Fibroblast of skin of right biceps (primary cell): ENCODE measurements at places on chromosomes 6 and 20.

- DNase-seq = no peak
These were observed 306.3 kb downstream of the PHF3 start for GRCh38 chr6:63941747-63942470.

DNA sequence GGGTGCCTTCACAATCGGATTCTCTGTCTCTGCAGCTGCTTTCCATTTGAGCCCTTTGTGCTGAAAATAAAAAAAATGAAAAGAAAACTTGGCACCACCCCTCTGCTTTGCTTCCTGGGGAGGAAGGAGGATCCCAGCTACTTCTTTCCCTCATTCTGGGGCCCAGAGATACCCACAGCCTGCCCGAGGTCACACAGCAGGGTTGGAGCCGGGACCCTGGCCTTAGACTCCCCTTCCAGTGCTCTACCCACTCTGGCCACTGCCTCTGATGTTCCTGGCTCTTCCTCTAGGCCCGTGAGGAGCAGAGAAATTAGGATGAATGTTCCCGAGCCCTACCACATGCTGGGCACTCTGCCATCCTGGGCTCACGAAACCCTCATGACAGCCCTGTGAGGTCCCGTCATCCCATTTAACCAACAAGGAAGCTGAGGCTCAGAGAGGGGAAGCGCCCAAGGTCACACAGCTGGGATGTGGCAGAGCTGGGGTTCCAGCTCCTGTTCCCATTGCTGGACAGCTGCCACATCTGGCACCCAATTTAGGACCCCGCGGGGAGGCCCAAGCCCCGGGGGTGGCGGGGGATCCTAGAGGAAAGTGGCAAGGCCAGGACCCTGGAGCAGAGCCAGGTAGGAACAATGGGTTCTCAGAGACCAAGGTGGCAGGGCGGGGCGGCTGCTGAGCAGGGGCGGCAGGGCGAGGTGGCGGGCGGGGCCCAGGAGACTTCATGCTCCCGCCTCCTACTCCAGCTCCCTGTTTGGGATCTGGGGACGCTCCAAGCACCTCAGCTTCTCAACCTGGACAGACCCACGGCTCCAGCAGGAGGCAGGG lies 76.6 kb downstream of the CEBPB start:
- DNase-seq = peak; percentile 80

GRCh38 chr6:48535582-48536009 lies 424.6 kb upstream of the PTCHD4 start:
- peak; percentile 65 for DNase-seq

DNA sequence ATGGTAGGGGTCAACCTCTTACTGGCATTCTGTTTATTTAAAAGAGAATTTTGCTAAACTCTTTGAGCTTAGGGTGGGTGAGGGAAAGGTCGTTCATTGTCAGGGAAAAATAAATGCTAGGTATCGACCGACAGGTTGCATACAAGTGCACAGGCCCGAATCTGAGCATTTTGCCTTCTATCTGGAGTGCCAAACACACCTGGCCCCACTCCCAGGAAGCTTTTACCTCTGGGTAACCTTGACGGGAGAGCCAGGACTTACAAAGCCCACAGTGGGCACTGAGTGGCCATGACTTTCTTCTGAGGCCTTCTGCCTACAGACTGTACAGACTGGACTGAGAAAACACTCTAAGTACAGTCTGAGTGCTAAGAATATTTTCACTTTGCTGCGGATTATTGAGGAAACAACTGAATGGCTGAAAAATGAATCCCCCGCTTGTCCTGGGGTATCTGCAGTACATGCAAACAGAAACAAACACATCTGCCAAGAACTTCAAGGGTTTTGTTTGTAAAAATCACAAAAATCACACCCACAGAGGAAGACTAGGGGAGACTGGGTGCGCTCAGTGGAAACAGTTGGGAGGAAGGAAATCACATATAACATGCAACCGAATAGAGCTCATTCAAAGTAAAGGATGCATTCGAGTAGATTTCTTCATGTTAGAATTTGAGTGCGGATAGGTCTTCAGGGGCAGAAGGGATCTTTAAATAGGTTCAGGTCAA lies 152.8 kb downstream of the NFATC2 start:
- no peak for DNase-seq

DNA sequence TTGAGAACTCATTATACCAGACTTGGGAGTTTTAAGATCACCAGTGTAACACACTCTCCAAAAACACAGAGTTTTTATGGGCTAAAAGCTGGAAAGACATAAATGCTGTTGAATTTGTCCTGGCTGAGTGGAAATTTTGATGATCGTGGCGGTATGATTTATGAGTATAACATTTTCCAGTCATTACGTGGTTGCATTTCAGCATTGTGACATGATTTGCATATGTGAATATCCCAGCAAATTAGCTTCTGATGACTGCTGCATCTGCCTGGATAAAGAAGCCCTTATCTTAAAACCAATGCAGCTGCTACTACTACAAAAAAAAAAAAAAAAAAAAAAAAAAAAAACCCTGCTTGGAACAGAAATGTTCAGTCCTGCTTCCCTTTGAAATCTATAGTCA lies 850.9 kb downstream of the TFAP2A start:
- peak; percentile 59 for DNase-seq

DNA sequence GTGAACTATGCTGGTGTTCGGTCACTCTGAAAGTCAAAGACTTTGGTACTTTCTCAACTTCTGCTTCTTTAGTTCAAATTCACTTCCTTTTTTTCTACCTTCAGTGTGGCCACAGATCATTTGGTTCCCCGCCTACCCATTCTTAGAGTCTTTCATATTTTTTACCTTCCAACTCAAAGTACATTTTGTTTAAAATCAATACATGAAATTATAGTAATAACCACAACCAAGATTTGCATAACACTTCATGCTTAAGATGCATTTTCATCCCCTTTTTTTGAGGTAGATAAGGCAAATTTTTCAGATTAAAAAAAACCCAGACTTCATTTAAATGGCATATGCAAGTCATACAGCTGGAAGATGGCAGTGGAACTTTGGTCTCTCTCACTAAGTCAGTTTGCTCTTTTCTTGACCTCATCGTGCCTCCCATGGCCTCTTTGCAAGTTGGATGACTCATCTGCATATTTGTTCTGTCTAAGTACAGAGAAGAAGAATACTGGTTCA lies 11.9 kb upstream of the CNR1 start:
- no peak for DNase-seq

GRCh38 chr20:6673071-6673470 lies 94.4 kb upstream of the BMP2 start:
- DNase-seq = no peak

DNA sequence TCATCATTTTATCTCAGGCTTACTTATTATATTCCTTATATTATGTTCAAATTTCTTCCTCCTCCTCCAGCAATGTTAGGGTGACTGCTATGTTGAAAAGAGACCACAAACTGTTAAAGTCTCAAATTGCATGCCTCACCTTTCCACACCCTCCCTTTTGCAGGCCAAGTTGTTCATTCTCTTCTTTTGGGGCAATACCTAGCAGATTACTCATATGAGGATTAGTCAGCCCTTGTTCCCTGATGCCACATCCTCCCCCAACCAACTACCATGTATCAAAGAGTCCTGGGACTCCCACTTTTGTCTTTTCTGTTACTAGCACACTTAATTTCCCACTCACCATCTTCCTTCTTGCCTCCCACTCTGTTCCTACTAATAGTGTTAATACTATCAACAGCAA lies 434.7 kb downstream of the BCKDHB start:
- DNase-seq = peak; percentile 98

GRCh38 chr20:50019466-50020256 lies 36.9 kb downstream of the SNAI1 start:
- no peak for DNase-seq

DNA sequence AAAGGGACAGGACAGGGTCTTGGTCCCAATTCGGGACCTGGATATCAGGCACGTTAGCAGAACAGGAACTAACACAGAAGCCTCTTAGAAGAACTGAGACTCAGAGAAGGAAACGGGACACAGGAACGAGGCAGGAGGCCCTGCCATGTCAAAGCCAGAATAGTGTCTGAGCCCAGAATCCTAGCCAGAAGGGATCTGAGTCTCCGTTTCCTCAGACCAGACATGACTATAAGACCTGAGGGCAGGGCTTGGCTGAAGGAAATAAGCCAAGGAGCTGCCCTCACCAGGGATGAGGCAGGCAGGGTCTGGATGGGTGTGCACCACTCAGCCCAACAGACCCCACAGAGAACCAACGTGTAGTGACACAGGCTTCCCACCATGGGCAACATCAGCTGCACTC lies 40.3 kb downstream of the TRERF1 start:
- no peak for DNase-seq

GRCh38 chr20:1939270-1939595 lies 44.0 kb downstream of the SIRPA start:
- DNase-seq = no peak

GRCh38 chr6:22099923-22100322 lies 196.9 kb downstream of the PRL start:
- DNase-seq = no peak

DNA sequence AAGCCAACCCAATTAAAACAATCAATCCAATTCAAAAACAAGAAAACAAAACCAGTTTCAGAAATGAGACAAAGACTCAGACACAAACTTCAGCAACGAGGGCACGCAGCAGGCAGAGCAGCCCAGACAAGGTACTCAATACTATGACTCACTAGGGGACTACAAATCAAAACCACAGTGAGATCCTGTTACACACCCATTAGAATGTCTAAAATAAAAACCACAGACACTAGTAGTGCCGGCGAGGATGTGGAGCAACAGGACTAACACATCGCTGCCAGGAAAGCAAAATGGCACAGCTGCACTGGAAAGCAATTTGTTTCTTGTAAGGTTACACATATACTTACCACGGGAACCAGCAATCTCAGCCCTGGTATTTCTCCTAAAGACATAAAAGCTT lies 28.4 kb upstream of the MAS1L start:
- peak; percentile 32 for DNase-seq

GRCh38 chr6:149157126-149157525 lies 160.4 kb upstream of the TAB2 start:
- no peak for DNase-seq

- peak; percentile 96 for DNase-seq
These were observed 53.9 kb downstream of the PXDC1 start for GRCh38 chr6:3697609-3698008.

- DNase-seq = no peak
These were observed 275.5 kb upstream of the SGK1 start for GRCh38 chr6:134593442-134593841.

DNA sequence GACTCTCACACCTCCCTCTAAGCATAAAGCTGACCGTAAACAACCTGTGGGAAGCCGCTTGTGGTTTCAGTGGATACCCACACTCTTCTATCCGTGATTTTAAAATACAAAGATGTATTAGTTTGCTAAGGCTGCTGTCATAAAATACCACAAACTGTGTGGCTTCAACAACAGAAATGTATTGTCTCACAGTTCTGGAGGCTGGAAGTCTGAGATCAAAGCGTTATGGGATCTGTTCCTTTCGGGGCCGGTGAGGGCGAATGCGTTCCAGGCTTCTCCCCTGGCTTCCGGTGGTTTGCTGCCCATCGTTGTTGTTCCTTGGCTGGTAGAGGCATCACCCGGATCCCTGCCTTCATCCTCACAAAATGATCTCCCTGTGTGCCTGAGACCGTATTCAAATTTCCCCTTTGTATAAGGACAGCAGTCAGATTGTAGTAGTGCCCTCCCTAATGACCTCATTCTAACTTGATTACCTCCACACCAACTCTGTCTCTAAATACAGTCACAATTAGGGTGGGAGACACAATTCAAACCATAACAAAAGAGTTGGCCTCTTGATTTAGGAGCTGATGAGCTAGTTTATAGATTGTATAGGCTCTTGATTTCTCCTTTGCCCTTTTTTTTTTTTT lies 210.6 kb upstream of the SOX4 start:
- no peak for DNase-seq

GRCh38 chr6:108952776-108953486 lies 104.7 kb downstream of the ARMC2 start:
- no peak for DNase-seq

DNA sequence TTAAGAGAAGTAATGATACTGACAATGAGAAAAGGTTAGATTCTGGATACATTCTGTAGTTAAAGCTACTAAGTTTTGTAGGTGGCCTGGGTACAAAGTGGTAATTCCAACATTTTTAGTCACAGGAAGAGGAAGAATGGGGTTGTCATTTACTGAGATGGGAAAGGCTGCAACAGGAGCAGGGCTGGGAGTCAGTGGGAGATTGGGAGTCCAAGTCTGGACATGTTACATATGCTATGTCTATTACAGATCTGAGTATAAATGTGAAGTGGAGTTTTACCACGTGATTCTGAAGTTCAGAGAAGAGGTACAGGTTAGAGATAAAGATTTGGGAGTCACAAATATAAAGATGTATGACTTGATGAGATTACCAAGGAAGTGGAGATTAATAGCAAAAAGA lies 116.2 kb downstream of the RWDD2A start:
- DNase-seq = no peak

DNA sequence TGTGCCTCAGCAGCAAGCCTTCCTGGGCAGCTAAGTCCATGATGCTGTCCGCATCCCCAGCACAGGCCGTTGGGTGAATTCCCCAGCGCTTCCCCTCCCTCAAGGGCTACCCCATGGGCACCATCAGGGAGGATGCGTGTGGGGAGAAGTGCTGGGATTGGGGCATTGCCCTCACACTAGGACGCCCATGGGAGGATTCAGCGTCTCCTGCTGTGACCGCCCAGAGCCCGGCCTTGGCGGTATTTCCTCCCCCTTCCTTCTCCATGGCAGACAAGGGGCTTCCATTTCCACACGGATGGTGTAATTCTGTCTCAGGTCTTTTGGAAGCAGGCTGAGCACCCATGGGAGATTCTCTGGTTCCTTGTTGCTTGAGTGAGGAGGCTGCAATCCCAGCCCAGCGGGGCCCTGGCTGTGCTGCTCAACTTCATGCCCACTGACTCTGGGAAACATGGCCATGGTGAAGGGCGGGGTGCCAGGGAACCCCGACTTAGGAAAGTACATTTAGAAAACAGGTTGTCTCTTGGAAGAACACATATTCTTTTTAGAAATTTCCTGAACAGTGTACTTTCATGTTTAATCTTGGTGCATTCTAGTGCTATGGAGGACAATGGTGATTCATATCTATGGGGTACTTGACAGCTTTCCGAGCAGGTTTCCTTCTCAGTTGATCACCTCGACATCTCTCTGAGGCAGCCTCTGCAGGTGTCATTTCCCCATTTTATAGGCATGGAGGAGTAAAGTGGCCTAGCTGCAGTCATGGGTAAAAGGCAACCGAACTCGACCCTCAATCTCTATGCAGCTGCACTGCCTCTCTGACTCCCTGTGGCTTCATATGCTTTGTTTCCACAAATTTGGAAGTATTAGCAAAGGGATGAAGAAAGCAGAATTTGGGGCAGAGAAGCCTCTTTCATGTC lies 178.2 kb upstream of the CST7 start:
- no peak for DNase-seq

- peak; percentile 67 for DNase-seq
These were observed 67.9 kb downstream of the ANKRD60 start for GRCh38 chr20:58160451-58161061.

DNA sequence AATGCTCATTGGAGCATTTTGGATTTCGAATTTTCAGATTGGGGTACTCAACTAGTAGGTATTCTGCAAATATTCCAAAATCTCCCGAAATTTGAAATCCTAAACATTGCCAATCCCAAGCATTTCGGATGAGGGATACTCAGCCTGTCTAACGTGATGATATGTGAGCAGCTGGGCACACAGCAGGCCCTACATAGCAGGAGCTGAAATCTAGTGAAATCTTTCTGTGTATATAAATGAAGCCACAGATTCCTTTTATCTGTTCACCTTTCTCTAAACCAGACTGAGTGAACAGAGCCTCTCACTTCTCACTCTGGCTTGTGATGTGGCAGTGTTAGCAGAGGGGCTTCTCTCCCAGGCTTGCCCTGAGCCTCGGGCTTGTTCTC lies 17.8 kb downstream of the STX16 start:
- no peak for DNase-seq
